ENCODE measurements at places on chromosomes 12 and 14. TPM values are rescaled to one million over a fixed set of nuclear protein-coding genes. Genes with fewer than 3 reads are reported as not detected.

PRICKLE1 gene
- total RNA-seq: 3.8 TPM

- DNase-seq: no peak
Measured at GRCh38 chr14:97539884-97540283, 742.7 kb downstream of the VRK1 start.

- DNase-seq: no peak
Measured at GRCh38 chr12:116302166-116303058, 24.9 kb upstream of the MED13L start.

DNA sequence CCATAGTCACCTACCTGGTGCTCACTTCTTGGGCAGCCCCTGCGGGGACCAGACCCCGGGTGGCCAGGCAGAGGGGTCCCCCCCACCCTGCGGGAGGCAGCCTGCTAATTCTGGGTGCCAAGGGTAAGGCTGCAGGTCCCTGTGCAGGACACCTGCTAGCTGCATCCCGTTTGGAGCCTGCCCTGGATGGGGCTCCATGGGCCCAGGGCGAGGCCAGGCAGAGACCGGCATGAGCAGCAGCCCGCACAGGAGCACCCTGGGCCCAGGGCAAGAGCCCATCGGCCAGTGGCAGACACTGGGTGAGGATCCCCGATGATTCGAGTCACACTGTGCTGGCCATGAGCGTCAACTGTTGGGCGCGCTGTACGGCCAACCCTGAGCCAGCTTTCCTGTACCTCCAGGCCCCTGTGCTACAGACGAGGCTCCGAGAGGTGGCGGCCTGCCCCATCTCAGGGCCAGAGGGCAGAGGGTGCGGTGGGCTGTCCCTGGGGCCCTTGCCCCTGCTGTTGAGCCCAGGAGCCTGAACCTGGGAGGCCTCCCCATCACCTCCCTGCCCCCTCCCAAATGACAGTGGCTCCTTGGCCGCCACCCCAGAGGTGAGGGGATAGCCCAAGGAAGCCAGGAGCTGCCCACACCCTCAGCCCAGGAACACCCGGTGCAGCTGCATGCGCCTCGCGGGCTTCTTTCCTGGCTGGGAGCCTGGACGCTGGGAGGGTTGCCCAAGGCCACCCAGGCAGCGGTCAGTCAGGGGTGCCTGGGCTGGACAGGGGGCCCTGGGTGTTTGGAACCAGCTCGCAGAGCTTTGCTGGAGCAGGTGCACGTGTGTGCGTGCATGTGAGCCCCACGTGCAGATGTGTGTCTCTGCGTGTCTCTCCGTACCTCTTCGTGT, 47.7 kb downstream of the CYP46A1 start:
- DNase-seq: peak; percentile 85

GRCh38 chr12:34392741-34393085, 370.4 kb downstream of the ALG10 start:
- peak; percentile 82 for DNase-seq

DTX1 gene
- total RNA-seq: 3.8 TPM

- DNase-seq: no peak
Measured at GRCh38 chr14:100030452-100031153, 34.6 kb upstream of the EVL start.

- no peak for DNase-seq
Measured at GRCh38 chr12:55515696-55516095, 23.5 kb downstream of the OR6C68 start.

DNA sequence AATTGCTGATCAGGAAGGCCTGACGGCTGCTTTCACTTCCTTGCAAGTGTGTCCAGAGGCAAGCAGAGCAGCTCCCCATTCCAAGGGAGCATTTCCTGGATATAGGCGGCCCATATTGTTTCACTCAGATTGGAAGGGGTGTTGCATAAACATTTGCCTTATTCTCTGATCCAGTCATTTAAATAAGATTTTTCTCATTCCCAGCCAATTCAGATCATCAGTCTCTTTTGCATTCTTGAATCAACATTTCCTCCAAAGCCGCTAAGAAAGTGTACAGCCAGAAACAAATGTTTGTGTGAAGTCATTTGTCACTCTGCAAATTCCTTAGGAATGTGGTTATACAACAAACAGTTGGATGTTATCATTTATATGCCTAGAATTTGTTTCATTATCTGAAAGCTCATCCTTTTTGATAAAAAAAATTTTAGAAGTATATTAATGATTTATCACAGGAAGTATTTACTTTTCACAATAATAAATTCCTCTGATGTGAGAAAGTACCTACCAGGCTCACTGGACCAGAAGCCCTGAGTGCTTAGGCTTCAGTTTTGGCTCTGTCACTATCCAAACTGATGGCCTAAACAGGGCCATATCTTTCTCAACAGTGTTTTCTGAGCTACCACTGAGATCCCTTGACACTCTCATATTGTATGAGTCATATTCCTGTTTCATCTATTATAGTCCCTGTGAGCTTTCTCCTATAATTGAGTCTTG, 379.6 kb downstream of the CCDC91 start:
- peak; percentile 43 for DNase-seq

DNA sequence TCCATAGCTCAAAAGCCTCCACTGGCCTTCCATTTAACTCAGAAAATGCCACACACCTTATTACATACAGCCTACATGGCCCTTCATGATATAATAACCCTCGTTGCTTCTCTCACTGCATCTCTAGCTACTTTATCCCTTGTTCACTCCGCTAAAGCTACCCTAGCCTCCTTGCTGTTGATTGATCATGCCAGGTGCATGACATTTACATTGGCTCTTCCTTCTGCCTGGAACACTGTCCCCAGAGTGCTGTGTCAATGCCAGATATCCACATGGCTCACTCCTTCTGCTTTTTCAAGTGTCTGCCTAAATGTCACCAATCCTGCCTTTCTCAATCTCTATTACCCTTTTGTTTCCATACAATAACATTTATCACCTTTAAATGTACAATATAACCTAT, 58.3 kb downstream of the CAND1 start:
- no peak for DNase-seq

GRCh38 chr12:114688256-114688845, 4.4 kb upstream of the TBX3 start:
- no peak for DNase-seq

DNA sequence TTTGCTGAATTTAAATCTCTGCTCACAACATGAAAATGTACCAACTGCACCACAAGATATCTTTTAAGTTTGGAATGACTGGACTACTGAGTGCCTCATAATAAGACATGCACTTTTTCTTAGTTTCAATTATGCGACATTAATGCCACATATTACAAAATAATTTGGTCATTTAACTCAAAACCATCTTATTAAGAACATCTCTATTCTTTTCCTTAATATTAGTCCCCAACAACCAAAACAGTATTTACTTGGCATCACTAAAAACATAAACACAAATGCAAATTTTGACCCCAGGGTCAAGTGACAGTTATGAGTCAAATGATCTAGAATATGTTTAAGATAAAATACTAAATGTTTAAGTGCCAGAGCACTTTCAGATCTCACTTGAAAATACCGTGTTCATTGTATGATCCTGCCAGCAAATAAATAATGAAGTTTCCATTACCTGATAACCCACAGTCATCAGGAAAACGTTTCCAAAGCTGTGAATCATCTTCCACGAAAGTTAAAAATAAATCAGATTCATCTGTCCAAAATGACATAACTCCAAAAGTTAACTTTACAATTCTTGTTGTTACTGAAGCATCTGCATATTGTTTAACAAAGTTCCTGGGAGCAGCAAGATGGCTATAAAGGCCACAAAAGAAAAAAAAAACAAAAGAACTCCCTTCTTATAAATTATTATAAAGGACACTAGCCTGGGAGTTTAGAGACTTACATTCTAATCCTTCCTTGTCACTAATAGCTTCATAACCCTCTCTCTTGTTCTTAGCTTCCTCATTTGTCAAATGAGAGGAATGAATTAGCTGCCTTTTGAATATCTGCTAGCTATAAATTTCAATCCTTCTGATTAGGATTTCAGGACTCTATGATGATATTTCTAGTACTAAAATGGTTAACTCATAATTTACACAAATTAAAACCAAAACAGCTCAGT, 30.5 kb upstream of the AP4S1 start:
- DNase-seq: no peak

- peak; percentile 81 for DNase-seq
Measured at GRCh38 chr12:57889500-57889989, 43.0 kb upstream of the CTDSP2 start.

- peak; percentile 79 for DNase-seq
Measured at GRCh38 chr12:24838531-24838950, 110.4 kb downstream of the BCAT1 start.

DNA sequence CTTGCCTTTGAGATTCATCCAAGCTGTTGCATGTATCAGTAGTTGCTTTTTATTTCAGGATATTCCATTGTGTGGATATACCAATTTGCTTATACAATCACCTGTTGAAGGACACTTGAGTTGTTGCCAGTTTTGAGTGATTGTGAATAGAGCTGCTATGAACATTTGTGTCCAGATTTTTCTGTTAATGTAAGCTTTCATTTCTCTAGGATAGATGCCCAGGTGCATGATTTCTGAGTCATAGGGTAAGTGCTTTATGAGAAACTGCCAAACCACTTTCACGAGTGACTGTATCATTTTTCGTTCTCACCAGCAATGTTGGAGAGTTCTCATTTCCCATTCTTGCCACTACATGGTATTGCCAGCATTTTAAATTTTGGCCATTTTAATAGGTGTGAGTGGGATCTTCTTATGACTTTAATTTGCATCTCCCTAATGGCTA, 434.6 kb upstream of the RGS6 start:
- DNase-seq: no peak

- DNase-seq: no peak
Measured at GRCh38 chr14:75690010-75690409, 29.0 kb downstream of the TTLL5 start.

GRCh38 chr12:57755454-57756372, 810 bp downstream of the MARCHF9 start:
- DNase-seq: no peak

DNA sequence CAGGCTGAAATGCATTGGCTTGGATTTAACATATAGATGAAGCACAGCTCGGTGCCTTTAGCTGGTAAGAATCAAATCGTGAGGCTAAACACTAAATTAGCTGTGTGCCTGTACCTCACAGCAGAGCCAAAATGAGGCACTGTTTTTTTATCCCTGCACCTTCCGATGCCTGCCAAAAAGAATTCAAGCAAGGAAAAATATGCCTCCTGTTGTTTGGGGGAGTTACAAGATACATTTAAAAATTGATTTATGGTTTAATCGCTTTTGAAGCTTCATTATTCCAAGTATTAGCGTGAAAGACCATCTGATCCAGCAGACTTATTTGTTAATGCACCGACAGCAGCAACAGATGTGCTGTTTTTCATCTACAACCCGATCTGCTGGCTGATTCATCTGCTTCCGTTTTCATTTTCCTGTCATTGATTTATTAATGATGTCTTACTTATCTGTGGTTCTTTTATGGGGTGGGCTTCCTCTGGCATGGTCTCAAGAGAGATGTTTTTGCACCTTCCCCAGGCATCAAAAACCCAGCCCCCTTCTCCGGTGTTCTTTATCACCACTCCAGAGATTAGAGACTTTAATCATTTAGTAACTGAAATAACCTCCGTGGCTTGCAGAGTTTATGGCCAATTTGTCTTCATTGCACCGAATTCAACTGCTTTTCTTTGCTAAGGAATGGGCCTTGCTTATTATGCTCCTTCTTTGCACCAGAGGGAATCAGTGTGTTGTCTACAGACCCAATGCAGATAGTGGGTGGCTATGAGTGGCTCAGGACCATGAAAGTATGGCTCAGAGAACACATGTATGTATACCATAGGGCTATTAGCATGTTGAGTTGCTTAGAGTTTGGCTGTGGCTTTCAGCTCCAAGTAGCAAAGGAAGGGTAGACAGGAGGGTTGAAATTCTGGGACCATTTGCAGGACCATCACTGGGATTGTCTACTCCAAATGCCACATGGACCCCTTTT, 166.8 kb upstream of the TMEM260 start:
- no peak for DNase-seq

- DNase-seq: peak; percentile 79
Measured at GRCh38 chr12:124359671-124360581, 65.0 kb downstream of the RFLNA start.
